ENCODE measurements at places on chromosomes 16 and 17. TPM values are rescaled to one million over a fixed set of nuclear protein-coding genes. Genes with fewer than 3 reads are reported as not detected.

DNA sequence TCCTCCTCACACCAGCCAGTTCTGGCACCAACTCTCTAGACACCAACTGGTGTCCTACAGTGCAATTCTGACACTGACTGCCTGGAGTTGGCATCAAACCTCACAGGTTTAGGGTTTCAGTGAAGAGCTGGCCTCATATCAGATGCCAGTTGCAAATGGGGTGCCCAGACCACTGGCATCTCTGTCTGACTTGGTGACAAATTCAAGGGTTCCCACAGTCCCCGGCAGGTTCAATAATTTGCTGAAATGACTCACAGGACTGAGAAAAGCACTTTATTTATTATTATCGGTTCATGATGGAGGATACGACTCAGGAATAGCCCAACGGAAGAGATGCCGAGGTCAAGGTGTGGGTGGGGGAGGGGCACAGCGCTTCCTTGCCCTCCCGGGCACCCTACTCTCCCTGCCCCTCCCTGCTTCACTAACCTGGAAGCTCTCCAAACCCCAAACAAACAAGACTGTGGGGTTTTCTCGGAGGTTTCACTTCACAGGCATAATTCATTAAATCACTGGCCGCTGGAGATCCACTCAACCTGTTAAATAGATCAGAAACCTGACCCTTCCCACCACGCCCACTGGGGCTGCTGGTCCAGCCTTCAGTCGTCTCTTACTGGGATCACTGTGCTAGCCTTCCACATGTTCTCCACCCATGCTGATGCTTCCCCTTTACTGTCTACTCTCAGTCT is 1.7 kb upstream of the NLRP1 start:
- no peak for DNase-seq

- DNase-seq: no peak
Observed at GRCh38 chr17:78235885-78236284, 4.5 kb downstream of the TMEM235 start.

GRCh38 chr16:13296206-13296605 is 394.8 kb downstream of the SHISA9 start:
- no peak for DNase-seq

DNA sequence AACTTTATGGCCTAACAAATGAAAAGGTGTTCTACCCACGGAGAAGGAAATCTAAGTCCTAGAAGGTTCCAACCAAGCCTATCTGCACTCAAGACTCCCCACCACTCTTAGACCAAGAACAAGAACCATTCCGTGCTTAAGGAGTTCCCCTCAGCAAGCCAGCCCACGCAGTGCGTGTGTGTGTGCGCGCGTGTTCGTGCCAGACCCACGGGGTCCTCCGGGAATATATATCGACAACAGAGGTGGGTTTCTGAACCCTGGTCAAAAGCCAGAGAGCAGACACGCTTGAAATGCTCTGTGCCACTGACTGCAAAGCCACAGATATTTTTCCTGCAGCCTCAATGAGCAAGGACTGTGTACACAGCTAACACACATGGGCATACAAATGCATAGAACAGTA is 70.7 kb downstream of the SLC39A11 start:
- DNase-seq: no peak

DNA sequence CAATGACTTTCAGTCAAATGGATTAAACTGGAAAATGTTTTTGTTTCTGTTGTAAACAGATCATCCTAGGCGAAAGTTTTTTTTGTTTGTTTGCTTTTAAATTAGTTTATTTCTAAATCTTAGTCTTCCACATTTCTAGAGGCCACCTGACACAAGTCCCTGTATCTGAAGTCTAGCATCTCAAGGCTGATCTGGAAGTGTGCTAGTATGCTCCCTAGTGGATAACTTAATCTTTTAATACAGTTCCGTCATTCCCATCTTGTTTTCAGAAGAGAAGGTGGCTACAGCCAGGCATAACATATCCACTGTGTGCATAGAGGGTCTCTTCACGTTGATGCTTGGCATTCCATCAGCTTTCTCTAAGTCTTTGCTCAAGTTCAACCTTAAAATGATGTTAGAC is 7.6 kb downstream of the IFT20 start:
- DNase-seq: no peak

DNA sequence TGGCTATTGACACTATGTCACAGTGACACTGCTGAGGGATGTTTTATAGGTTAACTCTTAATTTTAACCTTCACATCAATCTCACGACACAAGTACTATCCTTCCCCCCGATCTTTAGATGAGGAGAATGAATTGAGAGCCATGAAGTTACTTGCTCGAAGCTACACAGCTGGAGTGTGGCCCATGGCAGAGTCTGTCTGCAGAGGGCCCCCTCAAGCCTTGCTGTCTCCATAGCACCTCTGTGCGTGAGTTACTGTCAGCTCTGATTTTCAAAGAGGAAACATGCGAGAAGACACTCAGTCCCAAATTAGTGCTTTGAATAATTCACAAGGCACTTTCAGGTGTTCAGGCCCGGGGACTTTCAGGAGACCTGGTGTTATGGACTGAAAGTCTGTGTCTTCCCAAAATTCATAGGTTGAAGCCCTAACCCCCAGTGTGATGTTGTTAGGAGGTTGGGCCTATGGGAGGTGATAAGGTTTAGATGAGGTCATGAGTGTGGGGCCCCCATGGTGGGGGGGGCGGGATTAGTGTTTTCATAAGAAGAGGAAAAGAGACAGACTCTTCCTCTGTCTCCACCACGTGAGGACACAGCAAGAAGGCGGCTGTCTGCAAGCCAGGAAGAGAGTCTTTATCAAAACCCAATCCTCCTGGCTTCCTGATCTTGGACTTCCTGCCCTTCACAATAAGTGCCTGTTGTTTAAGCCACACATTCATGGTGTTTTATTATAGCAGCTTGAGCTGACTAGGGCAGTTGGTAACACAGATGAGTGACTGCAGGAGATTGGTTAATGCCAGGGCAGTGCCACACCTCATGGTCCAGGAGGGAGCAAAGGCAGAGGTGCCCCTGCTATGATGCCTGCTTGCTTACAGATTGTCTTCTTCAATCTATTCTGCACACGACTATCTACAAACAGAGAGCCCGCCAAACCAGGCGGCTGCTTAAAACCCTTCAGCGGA is 281.8 kb downstream of the HAPSTR1 start:
- DNase-seq: no peak

- no peak for DNase-seq
Observed at GRCh38 chr16:2910441-2910969, 1.2 kb upstream of the FLYWCH1 start.

GRCh38 chr17:6815775-6816174 is 15.8 kb downstream of the TEKT1 start:
- no peak for DNase-seq

DNA sequence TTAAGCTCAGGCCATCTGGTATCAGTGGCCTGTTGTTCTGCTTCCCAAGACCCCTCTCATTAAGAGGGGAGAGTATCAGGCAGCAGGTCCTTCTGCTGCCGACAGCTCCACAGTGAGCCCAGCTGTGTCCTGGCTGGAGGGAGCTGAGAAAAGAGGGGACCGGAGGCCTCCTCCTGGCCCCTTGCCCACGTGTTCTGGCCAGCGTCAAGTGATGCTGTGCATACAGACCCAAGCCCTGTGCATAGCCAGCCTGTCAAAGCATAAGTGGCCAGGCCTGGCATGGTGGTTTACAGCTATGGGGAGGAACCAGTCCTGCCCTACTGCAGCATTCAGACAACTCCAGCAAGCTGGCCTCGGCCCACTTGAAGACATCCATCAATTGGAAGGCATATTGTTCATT is 48.0 kb downstream of the ABCC6 start:
- no peak for DNase-seq

- no peak for DNase-seq
Observed at GRCh38 chr16:2810651-2811050, 6.4 kb upstream of the PRSS21 start.

GRCh38 chr17:55549140-55549539 is 37.9 kb upstream of the SMIM36 start:
- DNase-seq: no peak

GRCh38 chr16:67781565-67781921 is 24.8 kb downstream of the RANBP10 start:
- DNase-seq: peak; percentile 21

DNA sequence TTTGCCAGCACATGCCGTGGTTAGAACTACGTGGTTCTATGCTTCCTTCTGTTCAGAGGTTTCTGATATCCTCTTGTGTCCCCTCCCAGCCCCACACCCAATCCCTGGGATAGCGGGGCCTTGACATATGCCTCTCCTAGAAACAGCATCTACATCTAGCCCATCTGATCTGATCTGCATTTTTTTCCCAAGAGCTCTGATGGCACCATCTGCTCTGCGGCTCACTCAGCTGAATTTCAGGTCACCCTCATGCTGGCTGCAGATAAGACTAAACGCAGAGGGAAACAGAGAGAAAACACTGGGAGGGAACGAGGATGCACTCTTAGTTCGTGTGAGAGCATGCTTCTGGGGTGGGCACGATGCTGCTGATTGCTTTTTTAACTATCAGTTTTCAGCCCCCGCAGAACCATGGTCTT is 10.7 kb downstream of the WIPI1 start:
- no peak for DNase-seq

GRCh38 chr17:38748892-38749222 is 721 bp upstream of the PCGF2 start:
- DNase-seq: no peak

DNA sequence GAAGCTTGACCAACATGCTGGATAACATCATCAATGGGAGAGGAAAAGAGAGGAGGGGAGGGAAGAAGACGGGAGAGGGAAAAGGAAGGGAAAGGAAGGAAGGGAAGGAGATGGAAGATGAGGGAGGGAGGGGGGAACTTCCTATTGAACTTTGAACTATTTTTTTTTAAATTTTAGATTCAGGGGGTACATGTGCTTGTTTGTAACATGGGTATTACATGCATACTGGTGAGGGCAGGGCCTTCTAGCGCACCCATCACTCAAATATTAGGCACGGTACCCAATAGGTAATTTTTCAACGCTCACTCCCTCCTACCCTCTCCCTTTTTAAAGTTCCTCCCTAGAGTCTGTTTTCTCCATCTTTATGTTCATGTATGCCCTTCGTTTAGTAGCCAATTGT is 383.2 kb upstream of the XYLT1 start:
- no peak for DNase-seq

GRCh38 chr17:37060928-37061327 is 112.2 kb downstream of the AATF start:
- no peak for DNase-seq

- no peak for DNase-seq
Observed at GRCh38 chr17:41190328-41190727, 641 bp downstream of the KRTAP9-1 start.

DNA sequence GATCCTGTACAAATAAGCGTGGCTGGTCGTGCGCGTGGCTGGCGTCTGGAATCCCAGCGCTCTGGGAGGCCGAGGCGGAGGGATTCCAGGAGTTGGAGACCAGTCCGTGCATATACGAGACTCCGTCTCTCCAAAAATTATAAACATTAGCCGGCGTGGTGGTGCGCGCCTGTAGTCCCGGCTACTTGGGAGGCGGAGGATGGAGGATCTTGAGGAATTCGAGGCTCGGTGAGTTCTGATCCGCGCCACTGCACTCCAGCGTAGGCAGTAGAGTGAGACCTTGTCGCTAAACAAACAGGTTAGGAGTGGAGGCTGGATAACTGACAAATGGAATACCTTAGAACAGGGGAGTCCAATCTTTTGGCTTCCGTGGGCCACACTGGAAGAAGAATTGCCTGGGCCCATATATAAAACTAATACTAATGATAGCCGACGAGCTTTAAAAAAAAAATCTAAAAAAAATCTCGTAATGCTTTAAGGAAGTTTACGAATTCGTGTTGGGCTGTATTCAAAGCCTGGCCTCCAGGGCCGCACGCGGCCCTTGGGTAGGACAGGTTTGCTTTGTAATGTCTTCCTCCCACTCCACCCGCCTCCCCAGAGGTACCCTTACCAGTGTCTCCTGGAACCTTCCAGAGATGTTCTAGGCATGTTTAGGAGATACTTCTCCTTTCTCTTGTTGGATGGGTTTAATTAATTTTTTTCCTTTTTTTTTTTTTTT is 909 bp upstream of the RSL1D1 start:
- DNase-seq: no peak

GRCh38 chr17:2063261-2064146 is 8.6 kb downstream of the HIC1 start:
- DNase-seq: no peak

DNA sequence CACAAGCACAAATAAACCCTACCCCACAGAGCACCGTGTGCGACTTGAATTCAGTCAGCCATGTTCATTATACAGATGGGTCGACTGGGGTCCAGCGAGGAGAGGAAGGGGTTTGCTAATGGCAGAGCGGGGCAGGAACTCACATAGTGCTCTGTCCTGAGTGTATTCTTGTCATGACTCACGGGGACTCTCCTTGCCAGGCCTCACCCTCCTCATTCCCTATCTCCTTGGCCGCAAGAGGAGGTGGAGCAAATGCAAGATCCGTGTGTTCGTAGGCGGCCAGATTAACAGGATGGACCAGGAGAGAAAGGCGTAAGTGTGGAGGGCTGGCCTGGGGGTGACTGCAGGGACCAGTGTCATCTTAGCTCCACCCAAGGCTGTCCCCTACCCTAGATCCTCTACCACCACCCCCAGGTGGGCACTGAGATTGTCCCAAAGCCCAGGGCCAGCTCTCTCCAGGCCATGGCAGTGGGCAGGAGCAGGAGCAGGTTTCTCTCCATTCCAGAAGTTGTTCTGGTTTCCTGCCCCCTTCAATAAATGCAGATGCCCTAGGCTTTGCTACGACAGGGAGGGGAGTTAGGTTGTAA is 29.4 kb downstream of the SLC12A3 start:
- DNase-seq: no peak

GRCh38 chr17:1616101-1616500 is 12.5 kb downstream of the SLC43A2 start:
- DNase-seq: no peak

- no peak for DNase-seq
Observed at GRCh38 chr17:10547351-10547750, 2.1 kb downstream of the MYH2 start.

GRCh38 chr17:83004791-83005380 is 74.5 kb upstream of the METRNL start:
- DNase-seq: no peak

- DNase-seq: no peak
Observed at GRCh38 chr17:65936013-65936412, 255.9 kb downstream of the CEP112 start.

GRCh38 chr16:84895016-84895415 is 75.2 kb downstream of the CRISPLD2 start:
- DNase-seq: no peak

GRCh38 chr16:48611329-48612137 is 1.6 kb upstream of the N4BP1 start:
- DNase-seq: peak; percentile 91

GRCh38 chr17:55435408-55435807 is 13.8 kb upstream of the MMD start:
- no peak for DNase-seq

- no peak for DNase-seq
Observed at GRCh38 chr16:48597563-48598387, 12.2 kb downstream of the N4BP1 start.

Gene RPH3AL
- 4.5 TPM for total RNA-seq

Gene TMEM114
- not detected for total RNA-seq

Gene TNS4
- total RNA-seq: 3.7 TPM

Gene PRAC1
- total RNA-seq: not detected

Gene LLGL1
- 24.3 TPM for total RNA-seq

Gene STH
- total RNA-seq: not detected

Gene SECTM1
- total RNA-seq: 1.3 TPM

Gene ANKRD40CL
- not detected for total RNA-seq

Gene ABCA9
- total RNA-seq: 0.06 TPM

Gene TNFRSF17
- total RNA-seq: 1.4 TPM

All from T-cell (primary cell).